NAMALWA (cell line): ENCODE measurements at places on chromosomes 7 and 10.

DNA sequence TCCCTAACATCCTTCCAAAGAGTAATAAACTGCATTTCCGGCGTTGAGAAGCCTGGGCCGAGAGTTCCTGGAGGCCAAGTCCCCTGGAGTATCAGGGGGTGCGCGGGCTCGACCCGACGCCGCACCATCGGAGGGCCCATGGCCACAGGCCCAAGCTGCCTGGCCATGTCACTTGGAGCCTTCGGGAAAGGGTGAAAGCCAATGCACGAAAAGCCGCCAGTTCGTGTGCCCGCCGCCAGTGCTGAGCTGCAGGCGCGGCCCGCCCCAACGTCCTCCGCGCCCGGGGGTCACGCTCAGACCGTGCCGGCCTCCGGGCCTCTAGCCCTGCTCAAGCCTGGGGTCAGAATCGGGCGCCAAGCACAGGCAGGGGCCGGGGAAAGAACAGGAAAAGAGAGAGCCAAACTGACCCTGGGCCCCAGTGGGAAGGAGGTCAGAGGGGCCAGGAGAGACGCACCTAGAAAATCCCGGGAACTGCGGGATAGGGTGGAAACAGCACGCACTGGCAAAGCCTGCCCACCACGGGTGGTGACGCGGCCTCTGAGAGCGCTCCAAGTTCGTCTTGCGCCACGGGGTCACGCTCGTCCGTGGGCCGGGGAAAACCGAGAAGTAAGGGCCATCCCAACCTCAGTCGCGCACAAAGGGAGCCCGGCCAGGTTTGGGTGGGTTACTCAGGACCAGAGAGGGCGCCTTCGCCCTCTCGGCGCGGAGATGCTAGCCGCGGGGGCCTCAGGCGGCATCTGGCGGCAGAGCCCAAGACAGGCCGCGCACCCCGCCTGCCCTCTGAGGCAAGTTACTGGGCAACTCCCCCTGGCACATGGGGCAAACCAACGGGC is 4.2 kb upstream of the EBF3 start:
- no peak for DNase-seq

GRCh38 chr10:58724781-58725180 is 212.1 kb downstream of the BICC1 start:
- no peak for DNase-seq

- DNase-seq = no peak
These were observed at the start of gene WIPF3 for GRCh38 chr7:29806208-29806994. Gene WIPF3, plus strand, starts transcription at chr7:29806508. Its CDS starts 28,217 bp downstream, at chr7:29834725.

- DNase-seq = no peak
These were observed 95.8 kb downstream of the HECW1 start for GRCh38 chr7:43208242-43208641.

DNA sequence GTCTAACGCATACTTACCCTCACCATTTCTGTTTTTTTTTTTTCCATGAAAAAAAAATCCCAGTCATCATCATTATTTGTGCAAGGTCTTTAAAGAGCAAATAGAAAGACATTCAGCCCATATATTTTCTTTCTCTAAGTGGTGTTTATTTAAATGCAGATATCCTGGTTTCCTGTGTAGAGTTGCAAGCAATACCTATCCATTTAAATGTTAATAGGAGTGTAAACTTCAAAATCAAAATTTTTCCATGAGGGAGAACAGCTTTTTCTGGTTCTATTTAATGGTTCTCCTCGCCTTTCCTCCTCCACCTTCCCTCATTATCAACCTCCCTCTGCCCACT is 120.1 kb upstream of the AGK start:
- DNase-seq = no peak

DNA sequence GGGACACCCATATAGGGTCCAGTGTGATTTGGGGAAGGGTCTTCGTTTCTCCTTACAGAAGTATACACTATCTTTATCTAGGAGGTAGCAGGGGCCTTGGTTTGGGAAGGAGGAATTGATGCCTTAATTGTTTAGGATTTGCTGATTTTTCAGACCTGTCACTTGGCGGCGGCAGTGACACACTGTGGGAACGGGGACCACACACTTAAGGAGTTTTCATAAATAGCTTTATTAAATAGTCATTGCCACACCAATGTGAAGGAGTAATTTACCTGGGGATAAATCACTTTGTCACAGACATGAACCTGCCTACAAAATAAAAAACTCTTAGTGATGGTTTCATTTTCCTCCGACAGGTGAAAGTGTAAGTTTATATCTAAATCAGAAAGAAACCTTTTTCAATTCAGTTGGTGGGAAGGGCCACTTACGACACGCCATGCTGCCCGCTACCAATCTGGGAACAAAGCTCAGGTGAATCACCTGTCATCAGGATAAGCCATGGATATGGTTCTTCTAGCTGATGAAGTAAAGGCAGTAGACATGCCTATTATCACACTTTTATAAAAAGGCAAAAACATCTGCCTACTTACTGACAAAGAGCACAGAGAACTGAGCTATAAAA is 12.3 kb upstream of the ENO4 start:
- no peak for DNase-seq
